HepG2 (cell line): ENCODE measurements at places on chromosomes 11 and 22. TPM values are rescaled to one million over a fixed set of nuclear protein-coding genes. Genes with fewer than 3 reads are reported as not detected.
A peak's percentile ranks its signal among the peaks of the same experiment; 100 is the strongest.

DNA sequence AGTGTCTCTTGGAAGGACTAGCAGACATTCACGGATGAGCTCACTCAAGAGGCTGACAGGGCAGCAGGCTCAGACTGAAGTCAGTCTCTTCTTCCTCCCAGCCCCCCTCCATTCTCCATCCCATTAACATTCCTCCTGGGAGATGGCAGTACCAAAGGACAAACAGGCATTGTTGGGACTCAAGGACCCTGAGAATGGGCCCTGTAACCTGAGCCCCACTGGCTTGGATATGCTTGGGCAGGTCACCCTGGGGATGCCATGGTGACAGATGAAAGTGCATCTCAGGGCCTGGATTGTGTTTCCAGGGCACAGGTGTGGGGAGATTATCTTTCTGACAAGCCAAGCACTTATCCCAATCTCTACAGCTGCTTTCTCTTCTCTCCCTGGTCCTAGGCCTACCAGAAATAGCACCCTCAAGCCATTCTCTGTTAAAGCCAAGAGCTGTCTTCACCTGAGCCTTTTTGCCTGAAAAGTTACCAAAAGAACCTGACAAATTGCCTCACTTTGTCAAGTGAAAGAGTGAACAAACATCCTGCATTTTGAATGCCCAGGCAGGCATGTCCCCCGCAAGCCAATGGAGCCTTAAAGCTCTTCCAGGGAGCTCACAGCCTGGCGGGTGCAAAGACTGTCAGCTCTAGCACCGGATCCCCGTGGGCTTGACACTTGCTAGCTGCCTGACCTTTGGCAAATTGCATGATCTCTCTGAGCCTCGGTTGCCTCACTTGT, 366.0 kb upstream of the NARS2 start:
- H3K4me1 ChIP-seq = 0 out of 2 replicates have a peak, but pooled peaks cover 9% of the 10 kb centered on the region
- H3K27ac ChIP-seq = no peak overlapping the region
- peaks cover 8% of the 10 kb centered on the region; the same call in 1 of the 3 replicates for H3K27me3 ChIP-seq

- no peak overlapping the region for H3K27ac ChIP-seq
- no peak overlapping the region for H3K4me3 ChIP-seq
- H3K4me1 ChIP-seq = no peaks in the 10 kb centered on the region
- peaks cover 45% of the 10 kb centered on the region for H3K36me3 ChIP-seq
- H3K27me3 ChIP-seq = no peaks in the 10 kb centered on the region
These were observed 19.0 kb downstream of the MCAM start for GRCh38 chr11:119297938-119298337.

The HTR3A gene
- polyA plus RNA-seq = not detected in 2 replicates

GRCh38 chr11:108698844-108699642, 34.2 kb downstream of the DDX10 start:
- H3K4me1 ChIP-seq = no peaks in the 10 kb centered on the region
- H3K36me3 ChIP-seq = peaks cover 10% of the 10 kb centered on the region; the same call in 1 of the 2 replicates
- no peak for DNase-seq
- H3K27ac ChIP-seq = no peak overlapping the region

The PRODH gene
- polyA plus RNA-seq = 0.30 and 0.76 TPM in 2 replicates

The MUC5AC gene
- under 0.01 TPM in 2 replicates for polyA plus RNA-seq

- no peaks in the 10 kb centered on the region for H3K4me1 ChIP-seq
- no peaks in the 10 kb centered on the region for H3K36me3 ChIP-seq
- no peak for DNase-seq
- peaks cover 15% of the 10 kb centered on the region; the same call in 2 of the 3 replicates for H3K27me3 ChIP-seq
- no peak overlapping the region for H3K4me3 ChIP-seq
These were observed 212.6 kb downstream of the SNX19 start for GRCh38 chr11:130703489-130704190.

DNA sequence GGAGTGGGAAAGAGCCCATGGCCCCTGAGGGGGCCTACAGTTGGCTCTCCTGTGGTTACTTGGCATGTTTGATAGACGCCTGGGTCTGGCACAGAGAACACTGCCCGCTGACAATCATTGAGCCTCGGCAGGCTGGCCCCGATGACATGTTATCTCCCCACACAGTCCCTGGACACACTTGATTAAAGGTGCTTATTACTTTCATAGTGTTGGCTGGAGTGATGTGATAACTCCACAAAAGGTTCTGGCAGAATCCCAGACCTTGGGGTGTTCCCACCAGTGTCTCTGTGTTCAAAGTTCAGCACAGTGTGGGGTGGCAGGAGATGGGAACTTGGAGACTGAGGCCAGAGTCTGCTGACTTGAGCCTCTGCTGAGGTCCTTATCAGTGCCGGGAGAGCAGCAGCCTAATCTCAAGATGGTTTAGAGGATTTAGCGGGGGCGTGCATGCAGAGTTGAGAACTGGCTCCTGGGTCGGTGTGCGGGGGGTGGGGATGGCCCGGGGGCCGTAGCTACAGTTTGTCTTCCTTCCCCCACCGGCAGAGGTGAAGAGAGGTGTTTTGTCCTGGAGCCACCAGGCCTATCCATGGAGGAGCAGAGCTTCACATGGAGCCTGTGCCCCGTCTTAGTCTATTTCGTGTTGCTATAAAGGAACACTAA, 22.5 kb downstream of the PARVB start:
- H3K27ac ChIP-seq = no peak overlapping the region
- H3K36me3 ChIP-seq = no peaks in the 10 kb centered on the region
- H3K4me3 ChIP-seq = no peak overlapping the region
- no peak for DNase-seq

DNA sequence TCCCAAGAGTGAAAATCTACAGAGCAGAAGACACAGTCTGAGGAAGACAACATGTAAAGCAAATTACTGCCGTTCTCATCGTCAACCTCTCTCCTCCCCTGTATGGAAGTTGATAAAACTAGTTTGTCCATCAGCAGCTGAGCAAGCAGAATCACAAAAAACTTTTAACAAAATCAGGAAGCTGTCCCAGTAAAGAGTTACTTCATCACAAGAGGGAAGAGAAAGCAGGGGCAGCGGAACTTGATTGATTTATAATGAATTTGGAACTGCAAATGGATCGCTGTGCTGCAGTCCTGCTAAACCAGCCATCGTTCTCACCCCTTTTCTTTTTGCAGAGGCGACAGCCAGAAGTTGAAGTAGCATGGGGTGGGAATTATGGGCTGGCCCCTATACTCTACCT, 13.7 kb upstream of the UCP3 start:
- H3K27me3 ChIP-seq = no peaks in the 10 kb centered on the region
- no peak for DNase-seq
- H3K27ac ChIP-seq = no peak overlapping the region

DNA sequence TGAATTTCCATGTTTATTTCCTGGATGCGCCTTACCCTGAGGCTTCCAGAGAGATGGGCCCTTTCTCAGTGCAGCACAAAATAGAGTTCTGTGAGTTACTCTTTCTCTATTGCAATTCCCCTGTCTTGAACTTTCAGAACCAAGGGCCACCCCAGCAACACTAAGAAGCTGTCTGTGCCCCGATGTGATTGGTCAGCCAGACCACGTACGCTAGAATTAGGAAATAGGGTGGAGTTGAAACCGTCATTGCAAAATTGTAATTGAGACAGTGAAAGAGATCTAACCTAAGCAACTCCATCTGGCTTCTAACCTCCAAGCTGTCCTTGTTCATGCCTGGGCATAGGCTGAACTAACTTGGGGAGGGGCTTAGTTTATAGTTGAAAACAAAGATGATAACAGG, 981.3 kb downstream of the OPCML start:
- no peak overlapping the region for H3K27ac ChIP-seq
- H3K4me1 ChIP-seq = no peaks in the 10 kb centered on the region
- no peaks in the 10 kb centered on the region for H3K36me3 ChIP-seq

DNA sequence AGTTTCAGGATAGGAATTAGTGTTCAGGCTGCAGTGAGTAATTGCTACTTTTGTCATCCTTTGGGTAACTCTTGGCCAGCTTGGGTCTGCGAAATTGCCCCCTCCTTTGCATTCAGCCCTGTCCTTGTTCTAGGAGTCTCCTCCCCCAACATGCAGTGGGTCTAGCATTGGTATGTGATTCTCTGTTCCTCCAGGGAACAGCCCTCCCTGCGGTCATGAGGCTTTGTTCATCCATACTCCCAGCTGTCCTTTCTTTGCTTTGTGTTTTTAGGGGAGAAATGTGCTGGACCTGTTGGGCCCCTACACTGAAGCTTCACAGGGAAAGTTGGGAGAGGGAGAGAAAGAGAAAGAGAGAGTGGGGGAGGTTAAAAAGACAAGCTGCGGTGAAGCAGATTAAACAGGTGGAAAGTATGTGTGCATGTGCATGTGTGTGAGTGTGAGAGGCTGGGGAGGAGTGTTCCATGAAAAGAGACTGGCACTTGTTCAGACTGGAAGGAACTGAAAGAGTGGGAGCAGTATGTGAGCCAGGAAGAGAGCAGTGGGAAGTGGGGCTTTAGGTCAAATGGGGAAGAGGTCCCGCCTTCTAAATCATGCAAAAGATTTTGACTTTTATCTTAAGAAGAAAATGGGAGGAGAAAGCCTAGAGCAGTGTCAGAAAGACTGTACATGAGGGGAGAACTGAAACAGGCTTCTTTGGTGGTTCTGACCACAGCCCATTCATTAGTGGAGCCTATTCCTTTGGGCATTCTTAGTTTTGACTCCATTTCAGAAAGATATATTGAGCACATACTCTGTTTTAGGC, 17.9 kb upstream of the SESN3 start:
- no peaks in the 10 kb centered on the region for H3K36me3 ChIP-seq
- H3K27ac ChIP-seq = no peak overlapping the region
- H3K4me1 ChIP-seq = 0 out of 2 replicates have a peak, but pooled peaks cover 8% of the 10 kb centered on the region
- H3K27me3 ChIP-seq = no peaks in the 10 kb centered on the region; the same call in 2 of the 3 replicates

- no peak overlapping the region for H3K27ac ChIP-seq
- no peaks in the 10 kb centered on the region for H3K36me3 ChIP-seq
- no peak overlapping the region for H3K4me3 ChIP-seq
- DNase-seq = no peak
These were observed 341.3 kb downstream of the AASDHPPT start for GRCh38 chr11:106418791-106419190.

DNA sequence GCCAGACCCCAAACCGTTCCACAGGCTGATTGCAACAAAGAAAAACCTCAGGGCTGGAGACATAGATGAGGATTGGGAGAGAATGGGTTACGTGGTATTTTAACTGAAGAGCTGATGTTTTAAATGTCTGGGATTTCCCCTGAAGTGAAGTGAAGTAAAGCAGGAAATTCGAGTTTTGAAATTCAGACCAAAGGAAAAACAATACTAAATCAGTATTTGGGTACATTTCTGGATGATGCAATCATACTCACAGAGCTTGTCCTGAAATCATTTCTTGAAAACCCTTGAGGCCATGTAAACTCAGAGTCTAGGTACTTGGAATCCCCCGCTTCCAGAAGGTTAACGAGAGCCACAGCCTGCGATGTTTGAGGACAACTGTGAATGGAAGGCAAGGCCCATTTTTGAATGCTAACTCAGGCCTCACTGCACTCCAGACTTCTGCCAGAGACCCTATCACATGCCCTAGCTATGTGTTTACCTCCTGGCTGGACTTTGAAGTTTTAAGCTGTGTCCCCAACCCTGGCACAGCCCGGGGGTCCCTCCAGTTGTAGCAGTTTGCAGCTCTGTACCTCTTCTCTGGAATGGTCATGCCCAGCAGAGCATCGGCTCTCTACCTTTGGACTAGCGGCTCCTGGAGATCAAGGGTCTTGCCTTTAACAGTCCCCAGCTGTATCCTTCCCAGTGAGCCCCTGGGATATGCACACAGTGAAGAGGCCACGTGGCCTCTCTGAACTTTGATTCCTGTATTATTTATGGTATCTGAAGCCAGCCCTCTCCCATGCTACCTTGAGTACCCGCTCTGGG, 5.4 kb upstream of the FTH1 start:
- H3K36me3 ChIP-seq = no peaks in the 10 kb centered on the region
- H3K27me3 ChIP-seq = no peaks in the 10 kb centered on the region; the same call in 2 of the 3 replicates
- peaks cover 93% of the 10 kb centered on the region for H3K4me1 ChIP-seq
- DNase-seq = peak; percentile 95

- H3K27me3 ChIP-seq = peaks cover 19% of the 10 kb centered on the region; the same call in 2 of the 3 replicates
- no peak for DNase-seq
- H3K4me1 ChIP-seq = no peaks in the 10 kb centered on the region
These were observed 8.7 kb downstream of the ME3 start for GRCh38 chr11:86663761-86664160.

DNA sequence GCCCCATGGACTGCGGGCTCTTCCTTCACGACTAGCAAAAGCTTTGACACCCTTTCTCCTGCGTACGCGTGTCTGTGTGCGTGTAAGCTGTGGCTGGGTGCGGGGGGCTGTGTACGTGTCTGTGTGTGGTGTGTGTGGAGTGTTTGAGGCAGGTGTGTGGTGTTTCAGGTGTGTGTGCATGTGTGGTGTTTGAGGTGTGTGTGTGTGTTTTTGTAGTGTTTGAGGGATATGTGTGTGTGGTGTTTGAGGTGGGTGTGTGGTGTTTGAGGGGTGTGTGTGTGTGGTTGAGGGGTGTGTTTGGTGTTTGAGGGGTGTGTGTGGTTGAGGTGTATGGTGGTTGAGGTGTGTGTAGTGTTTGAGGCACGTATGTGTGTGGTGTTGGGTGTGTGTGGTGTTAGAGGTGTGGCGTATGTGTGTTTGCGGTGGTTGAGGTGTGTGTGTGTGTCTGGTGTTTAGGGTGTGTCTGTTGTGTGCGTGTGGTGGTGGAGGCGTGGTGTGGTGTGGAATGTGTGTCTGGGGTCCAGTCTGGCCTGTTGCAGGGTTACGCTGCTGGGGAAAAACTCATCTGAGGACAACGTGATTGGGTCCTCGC, 687 bp upstream of the ARSA start:
- peaks cover 35% of the 10 kb centered on the region for H3K4me1 ChIP-seq
- no peaks in the 10 kb centered on the region for H3K27me3 ChIP-seq
- peak overlapping the region; percentile 88 for H3K4me3 ChIP-seq
- no peaks in the 10 kb centered on the region for H3K36me3 ChIP-seq
- no peak for DNase-seq
- peak overlapping the region; percentile 79 for H3K27ac ChIP-seq

DNA sequence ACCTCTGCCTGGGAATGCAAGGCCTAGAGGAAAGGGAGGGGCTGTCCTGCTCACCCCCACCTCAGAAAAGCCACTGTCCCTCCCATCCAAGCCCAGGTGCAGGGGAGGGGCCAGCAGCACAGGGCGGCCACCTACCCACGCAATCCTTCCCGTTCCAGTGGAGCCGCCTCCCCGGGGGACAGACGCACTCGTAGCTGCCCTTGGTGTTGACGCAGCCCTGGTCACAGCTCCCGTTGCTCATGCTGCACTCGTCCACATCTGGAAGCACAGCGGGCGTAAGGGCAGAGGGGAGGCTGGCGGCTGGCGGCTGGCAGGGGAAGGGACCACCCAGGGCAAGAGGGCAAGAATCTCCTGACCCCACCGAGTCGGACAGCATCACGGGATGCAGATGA, 40.3 kb upstream of the TTLL12 start:
- H3K4me3 ChIP-seq = no peak overlapping the region
- peaks cover 15% of the 10 kb centered on the region for H3K4me1 ChIP-seq
- no peak overlapping the region for H3K27ac ChIP-seq
- no peak for DNase-seq
- H3K36me3 ChIP-seq = no peaks in the 10 kb centered on the region

DNA sequence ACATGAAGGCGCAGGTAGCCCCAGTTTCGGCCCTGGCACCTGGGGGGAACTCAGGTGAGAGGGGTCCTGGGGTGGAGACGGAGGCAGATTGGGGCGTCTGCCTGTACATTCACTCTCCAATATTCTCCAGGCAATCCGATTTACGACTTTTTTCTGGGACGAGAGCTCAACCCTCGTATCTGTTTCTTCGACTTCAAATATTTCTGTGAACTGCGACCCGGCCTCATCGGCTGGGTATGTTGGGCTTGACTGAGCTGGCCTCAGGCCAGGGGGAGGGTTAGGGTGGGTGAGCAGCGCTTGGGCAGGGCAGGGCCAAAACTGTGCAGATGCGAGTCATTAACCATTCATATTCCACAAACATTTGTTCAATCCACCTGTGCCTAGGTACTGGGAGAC, 1.7 kb downstream of the TM7SF2 start:
- peak overlapping the region; percentile 95 for H3K4me3 ChIP-seq
- H3K27me3 ChIP-seq = no peaks in the 10 kb centered on the region
- DNase-seq = no peak

The SLC1A2 gene
- polyA plus RNA-seq = 43.2 and 47.1 TPM in 2 replicates

GRCh38 chr11:117917591-117918151, 11.5 kb downstream of the TMPRSS13 start:
- no peaks in the 10 kb centered on the region for H3K4me1 ChIP-seq
- no peaks in the 10 kb centered on the region for H3K36me3 ChIP-seq
- no peak for DNase-seq
- H3K27ac ChIP-seq = no peak overlapping the region

The OR10G7 gene
- polyA plus RNA-seq = not detected in 2 replicates

The MMP20 gene
- polyA plus RNA-seq = 0.05 and 0.12 TPM in 2 replicates
